ENCODE measurements at places on chromosomes 2 and 18.

DNA sequence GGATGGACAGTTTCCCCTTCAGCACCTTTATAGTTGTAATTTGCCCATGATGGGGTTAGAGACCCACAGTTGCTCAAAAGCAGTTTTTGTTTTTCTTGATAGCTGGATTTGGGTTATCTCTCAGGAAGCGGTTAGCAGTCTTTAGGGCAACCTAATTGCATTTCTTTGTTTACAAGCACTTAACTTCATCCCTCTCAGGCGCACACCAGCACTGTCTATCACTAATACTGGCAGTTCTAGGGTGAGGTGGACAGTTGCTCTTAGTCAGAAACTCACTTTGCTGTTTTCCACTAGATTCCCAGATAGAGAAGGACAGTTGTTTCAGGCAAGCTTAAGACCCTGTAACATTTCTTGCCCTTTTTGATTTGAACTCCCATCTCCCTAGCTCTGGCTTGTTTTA, 146.0 kb downstream of the AGAP1 start:
- DNase-seq: no peak

DNA sequence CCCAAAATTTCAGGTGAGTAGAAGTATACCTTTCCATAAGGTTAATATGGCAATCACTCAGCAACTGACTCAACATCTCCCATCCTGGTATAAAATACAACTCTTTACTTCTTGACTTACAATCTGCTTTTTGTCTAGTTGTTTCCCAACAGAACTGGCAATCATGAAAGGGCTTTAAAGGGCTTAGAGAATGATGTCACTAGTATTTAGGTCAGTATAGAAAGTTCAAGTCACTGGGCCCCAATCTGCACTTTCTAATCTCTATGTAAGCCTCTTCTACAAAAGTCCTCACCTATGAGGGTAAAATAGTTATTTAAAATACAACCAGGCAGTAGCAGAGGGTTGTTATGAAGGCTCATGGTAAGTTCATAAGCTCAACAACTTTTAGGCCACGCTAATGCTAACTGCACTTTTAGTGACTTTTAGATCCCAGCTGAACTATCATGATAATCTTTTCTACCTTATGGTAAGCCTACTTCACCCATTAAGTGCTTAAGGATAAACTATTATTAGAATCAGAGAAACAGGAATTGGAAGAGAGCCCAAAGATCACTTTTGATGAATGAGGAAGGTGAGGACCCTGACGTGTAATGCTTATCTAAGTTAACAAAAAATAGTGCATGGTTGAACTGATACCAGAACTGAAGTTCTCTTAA, 79.6 kb downstream of the GORASP2 start:
- no peak for DNase-seq

GRCh38 chr2:133090358-133090757, 420.4 kb upstream of the LYPD1 start:
- no peak for DNase-seq

DNA sequence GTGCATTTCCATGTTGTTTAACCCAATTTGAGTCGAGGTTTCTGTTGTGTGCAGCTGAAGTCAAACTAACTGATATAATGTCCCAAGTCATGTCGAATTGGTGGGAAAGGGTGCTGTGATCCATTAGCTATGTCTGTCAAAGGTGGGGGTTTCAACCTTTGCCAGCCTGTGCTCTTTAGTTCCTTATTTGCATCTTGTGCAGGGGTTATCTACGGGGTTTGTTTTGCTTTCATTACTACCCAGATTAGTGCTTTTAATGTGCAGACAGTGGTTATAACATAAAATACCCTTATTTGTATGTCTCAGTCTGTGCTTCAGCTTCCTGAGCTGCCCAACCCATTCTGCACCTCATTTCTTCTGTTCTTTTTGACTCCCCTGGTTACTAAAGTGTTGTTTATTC, 271.9 kb upstream of the CXCR4 start:
- no peak for DNase-seq

GRCh38 chr2:153476491-153476815, 2.1 kb downstream of the RPRM start:
- DNase-seq: no peak

DNA sequence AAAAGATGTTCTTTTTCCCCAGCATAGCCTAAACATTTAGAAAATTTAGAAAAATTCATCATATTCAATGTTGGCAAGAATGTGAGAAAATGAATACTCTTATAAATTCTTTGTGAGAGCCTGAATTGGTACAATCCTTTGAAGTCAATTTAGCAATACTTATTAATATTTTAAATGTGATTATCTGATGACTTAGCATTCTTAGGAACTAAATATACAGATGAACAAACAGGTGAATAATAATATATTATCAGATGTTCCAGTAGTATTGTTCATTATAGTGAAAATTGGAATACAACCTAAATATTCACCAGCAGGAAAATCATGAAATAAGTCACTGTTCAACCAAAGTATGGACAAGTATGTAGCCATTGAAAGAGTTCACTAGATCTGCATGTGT, 55.5 kb upstream of the MEIS1 start:
- DNase-seq: no peak

- no peak for DNase-seq
Measured at GRCh38 chr2:101153787-101154186, 2.6 kb upstream of the TBC1D8 start.

All from activated T-cell treated with anti-CD3 and anti-CD28 coated beads for 1 hour (primary cell).